ENCODE measurements at places on chromosomes 3 and 15.

DNA sequence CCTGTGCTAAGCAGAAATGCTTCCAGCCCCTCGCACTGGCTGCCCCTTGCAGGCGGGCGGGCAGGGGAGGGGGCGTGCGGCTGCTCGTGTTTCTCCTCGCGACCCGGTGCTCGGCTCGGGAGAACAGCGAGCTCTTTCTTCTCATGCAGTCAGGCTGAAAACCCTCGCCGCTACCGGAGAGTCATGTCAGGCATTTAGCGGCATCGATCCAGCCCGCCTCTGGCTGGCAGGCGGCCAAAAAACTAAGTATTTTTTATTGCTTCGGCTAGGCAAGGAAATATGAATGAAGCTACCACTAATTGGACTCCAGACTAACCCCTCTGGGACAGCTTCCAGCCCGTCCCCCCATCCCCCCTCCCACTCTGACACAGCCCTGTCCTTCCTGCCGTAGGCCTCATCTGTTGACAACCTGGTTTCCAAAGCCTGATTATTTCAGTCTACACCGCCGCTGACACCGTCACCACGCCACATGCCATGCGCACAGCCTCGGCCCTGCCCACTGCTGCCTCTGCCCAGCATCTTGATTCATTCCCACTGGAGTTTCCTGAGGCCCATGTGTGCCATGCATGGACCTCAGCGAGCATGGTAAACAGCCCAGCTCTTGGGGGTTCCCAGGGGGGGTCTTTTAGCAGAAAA, 35.3 kb downstream of the TLE3 start:
- DNase-seq: peak; percentile 97

DNA sequence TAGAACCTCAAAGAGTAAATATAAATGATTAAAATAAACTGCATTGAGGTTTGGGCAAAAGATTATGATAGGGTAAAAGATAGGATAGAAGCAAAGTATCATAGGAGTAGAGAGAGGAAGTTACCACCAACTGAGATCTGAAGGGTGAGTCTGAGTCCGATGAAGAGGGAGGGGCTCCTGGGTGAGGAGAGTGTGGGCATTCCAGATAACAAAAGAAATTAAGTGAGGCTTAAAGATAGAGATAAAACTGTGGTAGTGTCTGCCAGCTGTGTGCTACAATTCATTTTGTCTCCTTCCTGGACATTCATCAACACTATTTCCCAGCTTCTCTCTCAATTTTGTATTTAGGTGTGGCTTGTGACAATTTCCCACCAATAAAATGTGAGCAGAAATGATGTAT, 343.0 kb upstream of the PLSCR5 start:
- DNase-seq: no peak

DNA sequence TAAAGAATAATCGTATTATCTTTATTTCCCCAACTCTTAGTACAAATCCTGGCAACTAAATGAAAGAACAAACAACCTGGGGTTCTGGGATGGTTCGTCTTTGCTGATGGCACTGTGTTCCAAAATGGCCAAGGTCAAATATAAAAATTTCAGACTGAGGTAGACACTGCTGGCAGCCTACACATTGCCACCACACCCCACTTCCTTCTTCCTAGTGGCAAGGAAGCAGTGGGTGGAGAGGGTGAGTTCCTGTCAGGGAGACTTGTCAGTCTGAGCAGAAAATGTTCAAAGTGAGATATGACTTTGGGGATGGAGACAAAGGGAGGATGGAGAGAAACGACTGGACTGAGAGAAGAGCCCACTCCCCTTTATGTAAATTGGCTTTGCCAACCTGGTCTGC, 69.6 kb downstream of the LMCD1 start:
- no peak for DNase-seq

DNA sequence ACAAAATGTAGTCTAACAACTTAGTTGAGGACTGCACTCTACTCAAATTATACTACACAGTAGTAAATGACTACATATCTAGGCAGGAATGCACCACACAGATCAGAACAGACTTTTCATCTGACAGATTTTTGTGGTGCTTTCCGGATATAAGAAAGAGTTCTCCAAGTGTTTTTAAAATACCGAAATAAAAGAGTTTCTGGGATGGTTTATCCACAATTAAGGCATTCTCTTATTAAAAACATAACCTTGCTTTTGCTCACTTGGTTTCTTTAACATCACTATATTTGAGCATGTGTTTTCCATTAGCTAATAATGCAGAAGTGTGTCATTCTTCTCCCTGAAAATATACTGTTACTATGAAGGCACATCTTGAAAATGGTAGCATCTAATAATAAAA, 132.9 kb downstream of the MAGI1 start:
- peak; percentile 69 for DNase-seq

DNA sequence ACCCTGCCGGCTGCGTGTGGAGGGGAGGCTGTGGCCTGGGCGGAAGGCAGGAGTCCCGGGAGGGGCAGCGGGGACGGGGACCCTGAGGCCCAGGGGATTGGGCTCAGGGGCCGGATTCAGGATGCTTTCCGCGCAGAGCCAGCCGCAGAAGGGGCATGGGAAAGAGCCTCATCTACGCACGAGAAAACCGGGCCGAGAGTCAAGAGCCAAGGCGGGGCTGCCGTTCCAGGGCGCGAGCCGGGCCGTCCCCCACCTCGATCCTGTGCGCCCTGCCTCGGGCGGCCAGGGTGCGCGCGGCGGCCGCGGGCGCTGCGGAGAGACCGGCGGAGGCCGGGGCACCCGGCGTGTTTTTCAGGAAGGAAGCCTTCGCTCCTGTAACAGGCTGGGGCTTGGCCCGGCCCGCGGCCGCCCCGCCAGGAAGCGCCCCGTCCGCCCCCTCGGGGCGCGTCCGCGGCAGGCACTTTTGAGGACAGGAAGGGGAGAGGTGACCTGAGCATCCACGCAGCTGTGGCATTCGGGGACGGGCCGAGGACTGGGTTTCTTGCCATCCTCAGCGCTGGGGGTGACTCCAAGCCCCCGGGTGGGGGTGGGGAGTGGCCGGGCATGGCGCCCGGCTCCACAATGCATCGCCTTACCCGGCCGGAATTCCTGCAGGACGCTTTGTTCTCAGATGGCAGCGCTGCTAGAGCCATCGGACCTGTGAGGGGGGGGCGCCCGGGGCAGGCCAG, 62.3 kb upstream of the GATA2 start:
- DNase-seq: no peak

GRCh38 chr3:140068494-140069017, 133.6 kb downstream of the CLSTN2 start:
- no peak for DNase-seq
